ENCODE measurements at places on chromosomes 2 and 18. TPM values are rescaled to one million over a fixed set of nuclear protein-coding genes. Genes with fewer than 3 reads are reported as not detected.

DNA sequence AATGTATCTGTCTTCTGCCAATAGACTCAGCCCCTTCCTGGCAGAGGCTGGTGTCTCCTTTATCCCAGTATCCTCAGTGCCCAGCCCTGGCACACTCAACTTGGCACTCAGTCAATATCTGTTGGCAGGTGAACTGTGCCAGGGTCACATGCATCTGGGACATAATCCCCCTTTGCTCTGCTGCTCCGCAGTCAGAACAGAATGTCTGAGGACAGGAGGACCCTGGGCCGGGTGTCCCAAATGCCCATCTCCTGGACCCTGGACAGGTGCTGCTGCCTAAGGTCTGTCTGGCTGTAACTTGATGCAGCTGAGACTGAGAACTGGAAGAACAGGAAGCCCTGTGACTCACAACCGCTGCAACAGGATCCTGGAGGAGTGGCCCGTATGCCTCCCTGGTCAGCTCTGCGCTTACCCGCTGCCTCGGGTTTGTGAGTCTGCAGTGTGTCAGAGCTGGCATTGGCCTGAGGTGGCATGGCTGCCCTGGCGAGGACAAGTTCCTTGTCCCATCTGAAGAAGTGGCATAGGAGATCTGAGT, 11.4 kb downstream of the HK2 start:
- peak; percentile 97 for DNase-seq

Gene PLGLB1
- 0.17 TPM for total RNA-seq

GRCh38 chr18:31450409-31450808, 2.9 kb downstream of the DSG3 start:
- no peak for DNase-seq

Gene NDUFAF7
- total RNA-seq: 13.6 TPM

Gene LHCGR
- not detected for total RNA-seq

Gene ARHGAP15
- total RNA-seq: 0.13 TPM

GRCh38 chr2:120488531-120488930, 142.6 kb downstream of the INHBB start:
- DNase-seq: no peak

- peak; percentile 12 for DNase-seq
These were observed 467.7 kb downstream of the EPHA4 start for GRCh38 chr2:221104361-221104811.

DNA sequence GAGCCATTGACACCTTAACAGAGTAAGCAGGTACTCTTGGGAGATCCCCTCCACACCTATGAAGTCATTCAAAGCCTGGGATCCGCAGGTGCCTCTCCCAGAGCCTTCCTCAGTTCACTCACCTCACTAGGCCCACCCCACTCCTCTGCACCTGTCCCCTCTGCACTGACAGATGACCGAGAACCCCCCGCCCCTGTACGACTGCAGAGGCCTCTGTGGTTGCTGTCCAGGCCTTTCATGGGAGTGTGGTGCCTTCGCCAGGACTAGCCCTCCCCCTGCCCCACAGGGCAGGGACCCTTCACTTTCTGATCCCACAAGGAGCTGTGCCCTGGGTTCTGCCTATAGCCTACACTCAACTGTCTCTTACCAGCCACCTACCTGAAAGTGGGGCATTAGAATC, 238.5 kb downstream of the ZBTB7C start:
- DNase-seq: no peak

- peak; percentile 20 for DNase-seq
These were observed 242.3 kb downstream of the SETBP1 start for GRCh38 chr18:44922968-44923367.

DNA sequence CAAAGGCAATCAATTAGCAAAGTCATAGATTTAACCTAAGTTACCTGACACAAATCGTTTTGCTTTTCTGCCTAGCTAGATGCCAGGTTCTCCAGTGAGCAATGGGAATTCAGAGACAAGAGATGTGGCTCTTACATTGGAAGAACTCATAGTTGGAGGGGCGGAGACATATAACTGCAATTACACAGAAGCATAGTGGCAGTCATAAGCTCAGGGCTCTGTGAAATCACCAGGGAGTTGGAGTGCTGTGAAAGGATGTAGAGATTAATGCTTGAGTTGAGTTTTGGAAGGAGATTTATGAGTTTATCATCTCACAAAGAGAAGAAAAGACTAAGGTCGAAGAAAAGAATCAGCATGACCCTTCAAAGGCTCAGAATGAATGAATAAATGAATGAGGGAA, 457.2 kb upstream of the TRIB2 start:
- no peak for DNase-seq

DNA sequence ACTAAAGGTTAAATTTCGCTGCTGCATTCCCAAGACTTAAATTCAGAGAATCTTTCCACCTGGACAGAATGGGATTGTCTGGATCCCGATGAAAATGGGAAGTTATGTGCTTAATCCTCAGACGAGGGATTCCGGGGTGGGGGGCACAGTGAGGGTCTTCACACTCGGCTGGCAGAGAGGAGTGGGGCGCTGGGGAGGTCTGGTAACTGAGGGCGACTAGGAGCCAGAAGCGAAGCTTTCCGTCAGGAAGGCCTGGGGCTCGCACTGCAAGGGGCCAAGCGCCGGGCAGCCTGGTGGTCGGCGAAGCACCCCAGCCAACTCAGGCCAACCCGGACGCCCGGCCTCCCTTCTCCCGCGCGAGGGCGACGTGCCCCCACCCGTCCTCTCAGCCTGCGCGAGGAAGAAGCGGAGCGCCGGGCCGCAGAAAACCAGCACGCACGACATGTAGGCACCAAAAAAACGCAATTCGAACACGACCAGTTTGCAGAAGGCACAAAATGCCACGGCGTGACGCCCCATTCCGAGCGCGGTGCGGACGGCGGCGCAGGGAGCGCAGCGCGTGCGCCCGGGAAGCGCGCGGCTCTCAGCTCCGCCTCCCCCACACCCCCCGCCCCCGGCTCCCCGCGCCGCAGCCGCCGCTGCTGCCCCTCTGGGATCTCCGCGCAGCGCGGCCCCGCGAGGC, 188.1 kb downstream of the ZEB2 start:
- peak; percentile 70 for DNase-seq

- peak; percentile 76 for DNase-seq
These were observed 94.2 kb upstream of the DLX2 start for GRCh38 chr2:172196768-172197431.

DNA sequence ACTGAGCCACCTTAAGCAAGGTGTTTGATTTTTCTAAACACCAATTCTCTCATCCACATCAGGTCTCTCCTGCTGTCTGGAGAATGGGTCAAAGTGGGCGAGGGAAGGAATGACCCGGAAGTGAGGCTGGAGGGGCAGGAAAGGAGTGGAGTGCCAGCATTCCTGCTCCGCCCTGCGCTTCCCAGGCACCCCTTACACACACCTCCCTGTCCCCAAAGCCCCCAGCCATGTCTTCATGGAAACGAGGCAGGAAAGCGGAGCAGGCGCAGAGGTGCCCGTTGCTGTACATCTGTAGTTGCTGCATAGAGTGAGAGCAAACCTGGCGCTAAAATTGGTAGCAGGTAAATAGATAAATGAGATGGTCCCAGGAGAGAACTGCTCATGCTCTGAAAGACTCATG, 27.2 kb upstream of the NT5DC4 start:
- DNase-seq: no peak

Gene MSTN
- 0.03 TPM for total RNA-seq

DNA sequence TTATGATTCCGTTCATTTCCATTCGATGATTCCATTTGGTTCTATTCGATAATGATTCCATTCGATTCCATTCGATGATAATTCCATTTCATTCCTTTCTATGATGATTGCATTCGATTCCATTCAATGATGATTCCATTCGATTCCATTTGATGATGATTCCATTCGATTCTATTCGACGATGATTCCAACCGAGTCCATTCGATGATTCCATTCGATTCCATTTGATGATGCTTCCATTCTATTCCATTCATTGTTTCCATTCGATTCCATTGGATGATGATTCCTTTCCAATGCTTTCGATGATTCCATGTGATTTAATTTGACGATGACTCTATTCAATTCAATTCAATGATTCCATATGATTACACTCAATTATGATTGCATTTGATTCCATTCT, 1093.5 kb downstream of the RPIA start:
- DNase-seq: no peak

- DNase-seq: no peak
These were observed 42.5 kb upstream of the NFATC1 start for GRCh38 chr18:79353267-79353666.

DNA sequence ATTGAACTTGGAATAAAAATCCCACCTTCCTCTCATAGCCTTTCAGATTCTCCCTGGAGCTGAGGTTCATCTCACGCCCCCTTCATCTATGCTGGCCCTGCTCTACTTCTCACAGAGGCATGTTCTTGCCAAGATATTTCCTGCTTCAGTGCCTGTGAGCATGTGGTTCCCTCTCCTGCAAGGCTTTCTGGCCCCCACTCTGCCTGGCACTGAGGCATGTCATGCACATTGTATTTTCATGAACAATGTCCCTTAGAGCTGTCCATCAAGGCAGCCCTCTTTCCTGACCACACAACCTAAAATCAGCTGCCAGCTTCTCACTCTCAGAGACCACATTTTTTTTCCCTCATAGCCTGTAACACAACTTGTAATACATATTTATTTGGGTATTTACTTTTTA, 18.0 kb upstream of the HK2 start:
- no peak for DNase-seq

DNA sequence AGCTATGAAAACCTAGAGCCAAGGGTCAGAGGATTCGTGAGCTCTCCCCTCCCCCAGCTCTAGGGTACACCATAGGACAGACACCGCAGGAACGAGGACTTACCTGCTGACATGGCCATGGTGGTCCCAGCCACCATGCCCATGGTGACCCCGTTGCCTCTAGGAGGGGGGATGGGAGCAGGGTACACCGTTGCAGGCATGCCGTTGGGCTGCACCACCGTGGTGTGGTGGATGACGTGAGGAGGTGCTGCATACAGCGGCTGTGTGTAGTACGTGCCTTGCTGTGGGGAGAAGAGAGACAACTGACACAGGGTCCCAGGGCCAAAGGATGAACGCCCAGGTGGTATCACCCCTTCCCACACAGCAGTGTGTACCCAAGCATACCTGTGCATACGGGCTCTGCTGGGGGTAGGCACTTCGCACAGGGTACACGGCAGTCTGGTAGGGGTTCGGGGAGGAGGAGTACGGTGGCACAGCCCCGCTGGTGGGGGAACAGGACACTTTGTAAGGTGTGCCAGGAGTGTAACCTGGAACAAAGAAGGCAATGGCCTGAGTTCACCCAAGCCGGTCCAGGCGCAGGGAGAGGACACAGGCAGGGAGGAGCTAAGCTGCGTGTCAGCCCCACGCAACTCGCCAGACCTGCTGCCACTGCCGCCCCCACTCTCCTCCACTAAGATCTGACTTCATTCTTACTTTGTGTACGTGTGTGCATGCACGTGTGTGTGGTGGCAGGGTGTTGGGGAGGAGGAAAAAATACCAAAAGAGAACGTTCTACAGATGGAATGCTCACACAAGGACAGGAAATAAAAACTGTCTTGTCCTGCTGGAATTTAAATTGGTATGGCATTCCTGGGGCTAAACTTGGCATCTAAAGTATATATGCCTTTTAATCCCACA, 37.8 kb downstream of the FAM168B start:
- DNase-seq: no peak

GRCh38 chr2:45816272-45816671, 164.8 kb downstream of the PRKCE start:
- DNase-seq: no peak

DNA sequence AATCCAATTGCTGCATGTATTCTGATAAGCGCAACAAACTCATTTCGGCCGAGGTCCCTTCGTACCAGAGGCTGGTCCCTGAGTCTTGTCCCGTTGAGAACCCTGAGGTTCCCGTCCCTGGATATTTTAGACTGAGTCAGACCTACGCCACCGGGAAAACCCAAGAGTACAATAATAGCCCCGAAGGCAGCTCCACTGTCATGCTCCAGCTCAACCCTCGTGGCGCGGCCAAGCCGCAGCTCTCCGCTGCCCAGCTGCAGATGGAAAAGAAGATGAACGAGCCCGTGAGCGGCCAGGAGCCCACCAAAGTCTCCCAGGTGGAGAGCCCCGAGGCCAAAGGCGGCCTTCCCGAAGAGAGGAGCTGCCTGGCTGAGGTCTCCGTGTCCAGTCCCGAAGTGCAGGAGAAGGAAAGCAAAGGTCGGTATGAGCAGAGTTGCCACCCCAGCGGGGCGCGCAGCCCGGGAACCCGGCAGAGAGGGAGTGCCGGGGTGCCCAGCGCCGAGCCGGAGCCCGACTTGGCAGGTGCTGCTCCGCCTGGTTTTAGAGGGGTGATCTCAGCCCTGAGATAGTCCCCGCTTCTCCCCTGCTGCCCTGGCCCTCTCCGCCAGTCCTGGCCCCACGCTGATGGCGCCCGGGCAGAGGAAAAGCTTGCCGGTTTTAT, 714 bp downstream of the HOXD10 start:
- DNase-seq: no peak

DNA sequence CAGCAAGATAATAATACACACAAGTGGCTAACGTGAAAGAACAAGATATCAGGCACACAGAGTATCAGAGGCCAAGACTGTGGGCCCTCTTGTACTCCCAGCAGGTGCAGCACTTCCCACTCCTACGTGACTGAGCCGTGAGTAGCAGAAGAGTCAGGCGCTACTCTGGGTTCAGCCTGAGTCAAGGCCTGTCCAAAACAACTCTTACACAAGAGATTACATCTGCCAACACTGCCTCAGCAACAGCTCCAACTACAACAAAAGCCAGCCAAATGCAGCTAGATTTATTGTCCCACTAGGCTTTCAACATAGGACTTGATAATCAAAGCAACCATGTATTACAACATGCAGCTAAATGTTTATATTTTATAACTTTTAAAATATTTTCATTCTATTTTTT, 56.2 kb downstream of the ITSN2 start:
- no peak for DNase-seq

- DNase-seq: no peak
These were observed at the start of gene TRPM8 for GRCh38 chr2:233917116-233917515. TSS of gene TRPM8 (plus strand) at chr2:233917373. CDS start at chr2:233926538, 9,165 bp downstream.

DNA sequence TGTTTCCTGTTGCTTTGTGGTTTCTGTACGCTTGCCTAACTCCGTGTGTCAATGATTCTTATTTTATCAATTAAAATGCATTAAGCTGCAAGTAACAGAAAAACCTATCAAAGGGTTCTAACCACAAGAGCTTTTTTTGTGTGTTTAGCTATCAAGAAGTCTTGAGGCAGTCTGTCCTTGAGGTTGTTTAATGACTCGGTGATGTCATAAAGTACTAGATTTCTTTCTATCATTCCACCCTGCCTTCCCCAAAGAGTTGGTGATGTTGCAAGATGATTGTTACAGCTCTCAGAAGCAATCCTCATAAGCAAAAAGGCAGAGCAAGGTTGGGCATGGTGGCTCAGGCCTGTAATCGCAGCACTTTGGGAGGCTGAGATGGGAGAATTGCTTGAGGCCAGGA, 51.9 kb upstream of the SPTBN1 start:
- no peak for DNase-seq

GRCh38 chr2:111226876-111227700, 106.4 kb downstream of the BCL2L11 start:
- peak; percentile 26 for DNase-seq

DNA sequence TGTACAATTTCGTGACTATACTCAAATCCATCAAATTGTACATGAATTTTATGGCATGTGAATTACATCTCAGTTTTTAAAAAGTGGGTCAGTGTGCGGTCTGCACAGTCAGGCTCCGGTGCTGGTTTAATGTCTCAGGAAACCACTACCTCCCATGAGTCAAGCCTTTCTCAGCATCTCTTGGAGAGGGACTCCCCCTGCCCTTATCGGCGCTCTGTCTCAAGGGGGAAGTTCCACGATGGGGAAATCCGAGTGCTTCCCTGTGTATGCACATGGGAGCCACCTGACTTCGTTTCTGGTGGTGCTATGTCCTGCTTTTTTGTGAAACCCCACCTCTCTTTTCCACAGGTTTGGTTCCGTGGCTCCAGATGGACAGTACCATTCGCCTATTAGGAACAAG, 72.5 kb downstream of the ACOXL start:
- DNase-seq: peak; percentile 29

GRCh38 chr2:233085037-233085838, 25.1 kb downstream of the INPP5D start:
- DNase-seq: no peak

Gene PRSS56
- not detected for total RNA-seq
